Effector memory CD8-positive, alpha-beta T cell (primary cell): ENCODE measurements at places on chromosomes 2 and 18.

DNA sequence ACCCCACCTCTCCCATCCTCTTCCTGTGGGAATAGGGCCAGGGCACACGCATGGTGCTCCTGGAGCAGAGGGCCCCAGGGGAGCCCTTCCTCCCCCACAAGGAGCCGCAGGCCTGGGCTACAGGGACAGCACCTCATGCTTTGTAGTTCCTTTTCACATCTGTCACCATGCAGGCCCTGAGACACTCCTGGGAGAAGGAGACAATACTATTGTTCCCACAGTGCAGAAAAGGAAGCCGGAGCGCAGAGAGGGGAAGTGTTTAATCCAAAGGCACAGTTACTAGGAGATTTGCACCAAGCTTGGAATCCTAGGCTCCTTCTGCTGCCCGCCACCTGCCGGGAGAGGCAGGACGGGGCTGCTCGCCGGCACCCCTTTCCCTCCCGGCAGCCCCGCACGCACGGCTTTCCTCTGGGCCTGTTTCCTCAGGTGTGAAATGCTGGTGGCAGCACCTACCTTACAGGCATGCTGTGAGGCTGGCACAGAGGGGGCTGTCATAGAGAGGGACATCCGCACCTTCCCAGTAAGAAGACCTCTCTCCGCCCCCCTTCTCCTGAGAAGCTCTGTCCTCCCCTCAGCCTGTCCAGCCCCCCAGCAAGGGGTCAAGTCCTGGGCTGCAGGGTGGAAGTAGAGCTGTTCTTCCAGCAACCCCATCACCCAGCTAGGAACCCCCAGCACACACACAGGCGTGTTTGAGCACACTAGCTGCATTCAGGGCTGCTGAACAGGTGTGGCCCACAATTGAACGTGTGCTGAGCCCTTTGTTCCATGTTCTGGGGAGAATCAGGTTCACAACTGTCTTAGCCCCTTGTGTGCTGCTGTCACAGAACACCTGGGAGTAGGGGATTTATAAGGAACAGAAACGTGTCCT is 62.6 kb downstream of the SMAD7 start:
- DNase-seq = no peak

DNA sequence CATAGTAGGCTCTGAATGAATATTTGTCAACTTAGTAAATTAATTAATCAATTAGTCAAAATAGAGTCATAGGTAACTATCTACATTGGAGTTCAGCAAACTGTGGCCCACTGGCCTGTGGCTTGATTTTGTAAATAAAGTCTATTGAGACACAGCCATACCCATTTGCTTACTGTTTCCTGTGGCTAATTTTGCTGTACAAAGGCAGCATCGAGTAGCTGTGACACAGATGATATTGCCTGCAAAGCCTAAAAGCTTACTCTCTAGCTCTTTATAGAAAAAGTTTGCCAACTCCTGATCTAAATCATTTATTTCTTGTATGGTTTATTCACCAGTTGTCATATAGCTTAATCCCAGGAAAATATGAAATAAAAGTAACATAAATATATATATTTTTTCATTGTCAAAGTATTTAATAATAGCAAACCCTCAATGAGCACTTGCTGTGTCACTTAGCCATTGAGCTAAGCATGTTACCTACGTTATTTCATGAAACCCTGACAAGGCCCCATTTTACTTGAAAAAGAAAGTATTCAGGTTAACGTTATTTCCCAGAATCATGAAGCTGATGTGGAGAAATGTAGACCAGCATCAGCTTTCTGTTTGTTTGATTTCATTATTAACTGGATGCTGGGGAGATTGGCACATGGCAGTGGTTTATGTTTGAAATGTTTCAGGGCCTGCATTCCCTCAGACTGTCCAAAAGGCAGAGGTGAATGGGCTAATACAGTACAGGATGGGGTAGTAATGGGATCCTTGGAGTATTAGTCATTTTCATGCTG is 69.6 kb downstream of the ICOS start:
- DNase-seq = no peak

DNA sequence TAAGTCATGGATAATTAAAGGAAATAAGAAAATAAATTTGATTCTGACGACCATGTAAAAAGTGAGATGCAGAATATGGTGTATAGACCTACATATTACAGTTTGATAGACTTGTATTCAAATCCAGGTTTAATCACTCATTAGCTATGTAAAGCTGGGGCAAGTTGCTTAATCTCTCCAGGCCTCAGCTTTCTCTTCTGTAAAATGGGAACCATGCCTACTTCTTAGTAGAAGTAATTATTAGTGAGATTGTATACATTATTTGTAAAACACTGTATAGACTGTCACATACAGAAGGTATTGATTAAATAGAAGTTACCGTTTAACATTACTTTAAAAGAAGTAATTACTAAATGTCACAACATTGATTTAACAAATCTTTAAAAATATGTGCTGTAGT is 392.2 kb downstream of the STK39 start:
- DNase-seq = no peak

GRCh38 chr18:79542876-79543750 is 136.5 kb upstream of the CTDP1 start:
- DNase-seq = no peak

DNA sequence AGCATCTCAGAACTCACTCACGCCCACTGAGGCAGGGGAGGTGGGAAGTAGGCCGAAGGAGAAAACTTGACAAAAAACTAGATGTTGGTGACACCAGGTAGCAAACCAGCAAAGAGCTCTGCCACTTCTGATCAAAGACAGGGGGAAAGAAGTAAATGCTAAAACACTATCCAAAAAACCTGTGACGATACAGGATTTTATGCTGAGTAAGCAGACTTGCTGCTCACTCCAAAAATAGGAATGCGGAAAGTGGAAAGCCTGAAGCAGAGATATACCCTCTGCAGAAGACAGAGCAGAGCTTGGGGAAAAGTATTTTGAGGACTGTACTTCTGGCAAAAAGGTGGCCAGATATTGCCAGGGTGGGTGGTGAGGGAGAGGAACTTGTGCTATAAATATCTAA is 73.3 kb upstream of the YPEL5 start:
- no peak for DNase-seq

- no peak for DNase-seq
Observed at GRCh38 chr2:219161097-219161496, 482 bp upstream of the NHEJ1 start.

GRCh38 chr2:147440734-147441133 is 404.1 kb upstream of the ACVR2A start:
- no peak for DNase-seq

DNA sequence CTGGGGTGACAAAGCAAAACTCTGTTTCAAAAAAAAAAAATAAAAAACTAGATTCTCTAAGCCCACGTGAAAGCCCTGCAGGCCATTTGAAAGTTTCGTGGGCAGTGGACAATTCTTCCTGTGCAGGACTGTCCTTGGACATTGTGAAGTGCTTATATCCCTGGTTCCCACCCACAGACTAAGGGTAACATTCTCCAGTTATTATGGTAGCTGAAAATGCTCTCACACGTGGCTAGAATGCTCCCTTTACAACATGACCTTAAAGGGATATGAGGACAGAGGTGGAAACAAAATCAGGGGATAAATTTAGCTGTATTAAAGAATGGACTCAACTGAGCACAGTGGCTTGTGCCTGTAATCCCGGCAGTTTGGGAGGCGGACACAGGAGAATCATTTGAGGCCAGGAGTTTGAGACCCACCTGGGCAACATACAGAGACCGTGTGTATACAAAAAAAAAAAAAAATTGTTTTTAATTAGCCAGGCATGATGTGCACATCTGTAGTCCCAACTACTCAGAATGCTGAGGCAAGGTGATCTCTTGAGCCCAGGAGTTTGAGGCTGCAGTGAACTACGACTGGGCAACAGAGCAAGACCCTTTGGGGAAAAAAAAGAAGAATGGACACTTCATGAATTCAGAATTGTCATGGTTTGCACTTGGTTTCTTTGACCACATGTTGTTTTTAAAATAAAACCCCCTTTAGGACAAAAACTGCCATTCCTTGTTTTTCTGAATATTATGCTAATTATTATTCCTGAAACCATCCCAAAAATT is 167.9 kb downstream of the MGAT5 start:
- no peak for DNase-seq

DNA sequence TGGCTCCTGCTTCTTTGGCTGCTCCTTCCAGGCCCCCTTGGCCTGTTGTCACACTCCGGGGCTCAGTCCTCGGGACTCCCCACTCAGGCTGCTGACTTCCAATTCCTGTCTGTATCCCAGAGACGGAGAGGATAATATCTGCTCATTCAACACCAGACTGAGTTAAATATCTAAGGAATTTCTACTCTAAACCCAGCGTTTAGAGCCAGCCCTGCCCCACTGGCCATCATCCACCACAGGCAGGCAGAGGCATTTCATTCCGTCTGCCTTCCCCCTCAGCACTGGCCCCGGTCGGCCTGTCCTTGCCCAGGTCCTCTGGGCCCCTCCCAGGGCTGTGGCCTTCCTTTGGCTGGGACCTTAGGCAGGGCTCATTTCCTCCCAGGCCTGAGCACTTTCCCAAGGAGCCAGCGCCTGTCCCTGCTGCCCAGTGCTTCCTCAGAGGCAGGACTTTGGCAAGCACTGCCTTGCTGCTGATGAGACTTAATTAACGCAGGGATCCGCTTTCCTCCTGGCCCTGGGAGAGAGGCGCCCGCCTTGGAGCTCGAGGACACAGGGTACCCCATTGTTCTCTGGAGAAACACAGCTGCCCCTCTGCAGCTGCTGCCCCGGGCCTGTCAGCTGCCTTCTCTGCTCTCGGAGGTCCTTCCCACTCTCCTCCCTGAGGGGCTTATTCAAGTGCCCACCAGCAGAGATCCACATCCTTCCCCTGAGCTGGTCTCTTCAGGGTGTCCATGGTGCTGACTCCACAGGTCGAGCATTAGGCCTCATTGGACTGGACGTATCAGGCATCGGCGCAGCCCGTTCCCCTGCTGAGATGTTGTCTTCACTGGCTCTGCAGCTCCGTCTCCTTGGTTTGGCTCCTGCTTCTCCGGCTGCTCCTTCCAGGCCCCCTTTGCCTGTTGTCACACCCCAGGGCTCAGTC is 42.8 kb downstream of the ATOH8 start:
- no peak for DNase-seq

DNA sequence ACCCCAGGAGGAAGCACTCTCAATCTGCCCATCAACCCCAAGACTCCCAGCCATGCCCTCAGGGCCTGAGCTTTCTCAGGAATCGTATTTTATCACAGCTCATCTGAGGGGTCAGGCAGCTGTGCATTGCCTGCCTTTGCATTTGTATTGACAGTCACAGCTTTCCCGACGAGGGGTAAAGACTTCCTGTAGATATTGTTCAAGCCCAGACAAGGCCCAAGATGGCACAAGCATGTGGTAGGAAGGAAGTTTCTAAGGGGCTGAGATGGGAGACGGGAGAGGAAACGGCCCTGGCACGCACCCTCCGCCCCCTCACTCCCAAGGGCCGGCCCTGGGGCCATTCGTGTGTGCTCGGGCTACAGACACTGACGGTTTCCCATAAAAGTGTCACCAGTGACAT is 34.2 kb upstream of the PRLH start:
- no peak for DNase-seq
